Endothelial cell of umbilical vein (primary cell): ENCODE measurements at places on chromosomes 4 and X. TPM values are rescaled to one million over a fixed set of nuclear protein-coding genes. Genes with fewer than 3 reads are reported as not detected.

- no peak for DNase-seq
- H3K27ac ChIP-seq, result no peak overlapping the region
- H3K4me1 ChIP-seq, result no peaks in the 10 kb centered on the region
- H3K27me3 ChIP-seq, result no peaks in the 10 kb centered on the region
- H3K4me3 ChIP-seq, result no peak overlapping the region
Measured at GRCh38 chrX:65999029-65999562, 40.8 kb downstream of the VSIG4 start.

Gene LDOC1
- polyA plus RNA-seq, result 19.4 and 23.0 TPM in 2 replicates

DNA sequence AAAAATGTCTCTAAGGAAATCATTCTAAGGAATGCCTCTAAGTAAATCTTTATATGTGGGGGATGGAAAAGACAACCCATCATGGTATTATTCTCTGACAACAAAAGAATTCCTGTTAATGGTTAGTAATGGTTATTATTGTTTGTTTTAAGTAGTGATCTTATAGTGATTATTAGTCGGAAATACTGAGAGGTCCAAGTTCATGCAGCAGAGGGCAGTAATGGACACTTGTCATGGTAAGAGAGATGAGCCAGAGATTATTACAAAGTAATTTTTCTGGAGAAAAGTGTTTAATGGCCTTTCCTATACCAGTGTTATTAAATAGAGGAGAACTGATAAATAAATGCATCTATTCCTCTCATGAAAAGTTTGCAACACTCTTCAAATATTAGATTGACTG is 8.1 kb upstream of the DKK2 start:
- DNase-seq, result peak; percentile 35
- H3K27ac ChIP-seq, result no peak overlapping the region
- no peaks in the 10 kb centered on the region for H3K27me3 ChIP-seq
- H3K36me3 ChIP-seq, result no peaks in the 10 kb centered on the region
- no peaks in the 10 kb centered on the region for H3K4me1 ChIP-seq

Gene POU4F2
- not detected in 2 replicates for polyA plus RNA-seq

DNA sequence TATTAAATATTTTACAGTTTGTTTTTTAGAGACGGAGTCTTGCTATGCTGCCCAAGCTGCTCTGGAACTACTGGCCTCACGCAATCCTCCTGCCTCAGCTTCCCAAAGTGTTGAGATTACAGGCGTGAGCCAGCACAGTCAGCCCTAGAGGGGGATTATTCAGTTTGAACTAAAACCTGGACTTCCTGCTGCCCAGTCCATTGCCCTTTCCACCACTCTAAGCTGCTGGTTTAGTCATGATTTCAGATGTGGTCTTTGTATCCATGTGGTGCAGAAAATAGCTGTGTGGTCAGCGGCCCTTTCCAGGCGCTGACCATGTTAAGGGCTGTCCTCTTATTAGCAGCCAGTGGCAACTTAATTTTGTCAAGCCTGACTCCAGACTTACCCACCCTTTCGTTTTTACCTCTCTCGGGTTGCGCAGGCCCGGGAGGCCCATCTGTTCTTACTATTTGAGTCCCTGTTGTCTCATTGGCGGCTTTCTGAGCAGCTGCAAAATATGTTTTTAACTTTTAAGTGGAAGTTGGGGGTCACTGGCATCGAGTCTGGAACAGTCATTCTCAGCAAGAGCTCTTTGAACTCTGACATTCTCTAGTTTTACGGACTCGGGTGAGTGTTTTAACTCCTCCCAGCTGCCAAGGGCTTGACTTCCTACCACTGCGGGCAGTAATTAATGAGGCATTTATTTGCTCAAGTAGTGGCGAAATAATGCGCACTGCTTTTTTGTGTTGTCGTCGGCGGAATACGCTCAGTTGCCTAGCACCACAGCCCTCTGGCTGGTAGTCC is 773 bp upstream of the VMA21 start:
- peaks cover 19% of the 10 kb centered on the region for H3K4me1 ChIP-seq
- DNase-seq, result no peak
- no peaks in the 10 kb centered on the region for H3K36me3 ChIP-seq
- H3K4me3 ChIP-seq, result peak overlapping the region; percentile 29
- peak overlapping the region; percentile 80 for H3K27ac ChIP-seq

DNA sequence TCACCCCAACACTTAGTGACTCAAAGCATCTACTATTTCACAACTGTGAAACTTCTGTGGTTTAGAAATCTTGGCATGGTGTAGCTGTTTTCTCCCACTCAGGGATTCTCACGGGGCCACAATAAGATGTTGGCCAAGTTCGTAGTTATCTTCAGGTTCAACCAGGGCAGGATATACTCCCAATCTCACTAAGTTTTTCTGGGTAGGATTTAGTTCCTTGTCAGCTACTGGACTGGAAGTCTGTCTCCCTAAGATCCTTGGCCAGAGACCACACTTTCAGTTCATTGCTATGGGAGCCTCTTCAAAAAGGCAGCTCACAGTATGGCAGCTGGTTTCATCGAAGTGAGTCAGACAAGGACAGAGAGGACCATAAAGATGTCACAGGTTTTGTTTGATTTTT is 111.7 kb upstream of the PDHA2 start:
- no peak for DNase-seq
- H3K4me1 ChIP-seq, result no peaks in the 10 kb centered on the region
- H3K4me3 ChIP-seq, result no peak overlapping the region
- no peak overlapping the region for H3K27ac ChIP-seq
- peaks cover 2% of the 10 kb centered on the region for H3K27me3 ChIP-seq

- no peak overlapping the region for H3K4me3 ChIP-seq
- no peaks in the 10 kb centered on the region for H3K36me3 ChIP-seq
- no peaks in the 10 kb centered on the region for H3K27me3 ChIP-seq
- H3K27ac ChIP-seq, result no peak overlapping the region
Measured at GRCh38 chr4:64721106-64721505, 311.9 kb upstream of the TECRL start.

DNA sequence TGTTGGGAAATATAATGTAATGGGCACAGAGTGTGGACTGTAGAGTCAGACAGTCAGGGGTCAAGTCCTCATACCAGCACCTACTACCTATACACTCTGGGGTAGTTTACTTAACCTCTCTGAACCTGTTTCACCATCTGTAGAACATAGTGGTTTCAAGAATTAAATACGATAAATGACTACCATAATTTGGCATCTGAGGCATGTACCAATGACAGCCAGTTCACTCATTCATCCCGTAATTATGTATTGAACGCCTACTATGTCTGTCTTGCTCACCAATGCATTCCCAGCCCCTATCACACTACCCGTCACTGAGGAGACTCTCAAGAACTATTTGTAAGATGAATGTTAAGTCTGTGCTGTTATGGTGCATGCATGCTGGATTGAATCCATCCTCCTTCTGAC is 2.0 kb upstream of the FGB start:
- H3K4me1 ChIP-seq, result no peaks in the 10 kb centered on the region
- H3K27me3 ChIP-seq, result peaks cover 10% of the 10 kb centered on the region
- H3K36me3 ChIP-seq, result no peaks in the 10 kb centered on the region

Gene ARMCX1
- polyA plus RNA-seq, result 8.8 and 11.0 TPM in 2 replicates

Gene PPP1R2C
- polyA plus RNA-seq, result not detected in 2 replicates

Gene GLRB
- polyA plus RNA-seq, result 3.6 and 3.8 TPM in 2 replicates

DNA sequence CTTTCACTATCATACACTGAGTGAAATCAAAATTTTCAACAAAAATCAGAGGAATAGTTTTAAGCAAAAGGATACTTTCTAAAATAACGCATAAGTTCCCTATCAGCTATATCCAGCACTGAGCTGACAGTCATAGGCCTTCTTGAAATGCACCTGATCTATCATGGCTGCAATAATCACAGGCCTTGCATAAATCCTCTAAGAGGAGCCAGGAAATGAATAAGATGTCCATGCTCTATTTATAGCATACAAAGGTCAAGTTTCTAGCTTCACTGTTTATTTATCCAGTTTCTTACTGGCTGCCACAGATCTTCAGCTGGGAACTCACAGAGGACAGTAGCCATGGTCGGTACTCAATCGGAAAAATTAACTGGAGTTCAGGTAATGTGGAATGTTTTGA is 235.9 kb upstream of the DMD start:
- H3K4me3 ChIP-seq, result no peak overlapping the region
- H3K4me1 ChIP-seq, result no peaks in the 10 kb centered on the region
- H3K27me3 ChIP-seq, result no peaks in the 10 kb centered on the region
- H3K36me3 ChIP-seq, result no peaks in the 10 kb centered on the region
- DNase-seq, result no peak

DNA sequence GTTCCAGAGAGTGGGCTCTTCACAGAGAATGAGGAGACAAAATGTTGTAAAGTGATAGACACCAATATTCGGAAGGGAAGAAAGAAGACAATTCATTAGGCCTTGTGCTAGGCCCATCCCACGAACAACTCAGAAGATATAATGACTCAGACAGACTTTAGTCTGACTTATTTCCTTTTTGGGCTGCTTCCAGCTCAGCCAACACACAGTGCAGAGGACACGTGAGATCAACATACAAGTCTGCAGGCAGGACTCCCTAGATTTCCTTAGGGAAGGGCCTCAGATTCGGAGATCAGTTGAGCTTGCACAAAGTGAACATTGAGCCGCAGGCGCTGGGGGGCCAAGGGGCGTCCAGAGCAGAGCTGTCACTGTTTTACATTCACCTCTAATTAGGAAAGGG is 290.7 kb upstream of the TENM3 start:
- peaks cover 5% of the 10 kb centered on the region for H3K4me1 ChIP-seq
- no peaks in the 10 kb centered on the region for H3K36me3 ChIP-seq
- no peak overlapping the region for H3K4me3 ChIP-seq
- DNase-seq, result peak; percentile 31
- H3K27ac ChIP-seq, result no peak overlapping the region

GRCh38 chr4:3477750-3478430 is 14.8 kb downstream of the DOK7 start:
- no peak overlapping the region for H3K27ac ChIP-seq
- DNase-seq, result no peak
- H3K4me3 ChIP-seq, result no peak overlapping the region
- no peaks in the 10 kb centered on the region for H3K36me3 ChIP-seq
- no peaks in the 10 kb centered on the region for H3K4me1 ChIP-seq

Gene H2BW2
- not detected in 2 replicates for polyA plus RNA-seq

GRCh38 chr4:82031376-82031927 is 342.3 kb downstream of the HNRNPD start:
- no peaks in the 10 kb centered on the region for H3K4me1 ChIP-seq
- H3K27me3 ChIP-seq, result no peaks in the 10 kb centered on the region
- no peak overlapping the region for H3K27ac ChIP-seq
- H3K4me3 ChIP-seq, result no peak overlapping the region

Gene ZIC3
- polyA plus RNA-seq, result not detected in 2 replicates

Gene CENPE
- 1.3 and 1.7 TPM in 2 replicates for polyA plus RNA-seq

GRCh38 chr4:52999626-53000025 is 137.5 kb downstream of the RASL11B start:
- no peaks in the 10 kb centered on the region for H3K36me3 ChIP-seq
- H3K27me3 ChIP-seq, result no peaks in the 10 kb centered on the region
- no peak overlapping the region for H3K4me3 ChIP-seq
- no peak overlapping the region for H3K27ac ChIP-seq
- H3K4me1 ChIP-seq, result peaks cover 11% of the 10 kb centered on the region

Gene NONO
- 249 and 471 TPM in 2 replicates for polyA plus RNA-seq

Gene ENAM
- 0.05 and 0.07 TPM in 2 replicates for polyA plus RNA-seq

Gene RASSF6
- polyA plus RNA-seq, result not detected in 2 replicates

Gene RAI2
- 0.19 and 0.27 TPM in 2 replicates for polyA plus RNA-seq

Gene GAGE12J
- polyA plus RNA-seq, result not detected in 2 replicates

Gene HPF1
- 7.7 and 16.1 TPM in 2 replicates for polyA plus RNA-seq

DNA sequence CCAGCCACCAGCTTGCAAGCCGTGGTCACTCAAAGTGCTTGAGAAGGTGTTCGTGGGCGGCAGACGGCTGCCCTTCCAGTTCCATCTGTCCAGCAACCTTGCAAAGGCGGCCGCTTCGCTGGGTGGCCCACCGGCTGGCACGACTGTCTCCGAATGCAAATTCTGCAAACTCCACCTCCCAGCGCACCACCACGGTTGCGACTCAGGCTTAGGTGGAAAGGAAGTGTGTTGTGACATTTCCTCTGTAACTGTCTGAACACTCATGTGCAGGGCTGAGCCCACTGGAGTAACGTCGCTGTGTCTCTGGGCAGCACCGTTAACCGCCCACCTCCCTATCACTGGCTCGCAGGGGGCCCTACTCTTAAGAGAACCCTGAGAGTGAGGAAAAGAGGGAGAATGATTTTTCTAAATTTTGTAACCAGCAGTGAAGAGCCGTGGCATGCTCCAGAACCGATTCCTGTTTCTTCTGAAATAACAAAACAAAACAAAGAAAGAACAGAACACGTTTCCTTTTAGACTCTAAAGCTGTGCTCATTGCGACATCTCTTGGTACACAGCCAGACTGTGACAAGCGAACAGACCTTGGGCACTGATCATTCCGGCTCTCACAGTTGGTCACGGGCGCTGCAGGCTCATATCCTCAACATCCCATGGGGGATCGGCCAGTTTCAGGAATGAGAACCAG is at the start of gene P2RY8:
TSS of gene P2RY8 (minus strand) at position 155 of the 685 bp plus-strand sequence. CDS start 70,627 bp downstream, outside the sequence.
- H3K27me3 ChIP-seq, result no peaks in the 10 kb centered on the region
- no peak within 1 kb of the TSS for H3K27ac ChIP-seq

DNA sequence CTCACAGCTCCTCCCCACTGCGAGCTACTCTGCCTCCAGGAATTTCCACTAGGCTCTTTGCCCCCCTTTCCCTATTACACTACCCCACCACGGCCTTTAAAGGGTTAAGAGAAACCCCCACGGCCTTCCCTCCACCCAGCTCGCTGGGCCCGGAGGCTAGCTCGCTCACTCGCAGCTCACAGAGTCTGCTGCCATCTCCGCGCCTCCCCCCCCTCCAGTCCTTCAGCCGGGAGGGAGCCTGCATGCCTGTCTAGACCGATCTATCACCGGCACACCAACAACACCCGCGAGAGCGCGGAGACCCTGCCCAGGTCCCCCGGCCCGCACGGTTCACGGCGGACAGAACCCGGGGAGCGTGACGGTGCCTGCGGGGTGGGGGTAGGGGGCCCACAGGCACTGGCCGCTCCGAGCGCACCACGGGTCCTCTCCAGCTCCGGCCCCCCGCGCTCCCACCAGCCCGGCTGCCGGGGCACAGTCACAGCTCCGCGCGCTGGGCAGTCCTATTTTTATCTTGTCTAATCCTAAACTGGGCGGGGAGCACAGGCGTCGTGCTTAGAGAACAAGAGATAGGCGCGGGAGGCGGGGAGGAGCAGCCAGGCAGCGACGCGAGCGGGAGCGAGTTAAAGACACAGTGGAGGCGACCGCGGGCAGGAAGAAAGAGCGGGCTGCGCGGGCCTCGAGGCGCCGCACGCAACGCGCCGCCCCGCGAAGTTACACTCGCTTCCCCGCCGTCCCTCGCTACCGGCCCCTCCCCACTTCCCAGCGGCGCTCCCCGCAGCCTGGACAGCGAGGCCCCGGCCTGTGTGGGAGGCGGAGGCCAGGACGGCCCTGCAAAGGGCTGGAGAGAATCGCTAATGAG is 3.5 kb downstream of the BCOR start:
- no peaks in the 10 kb centered on the region for H3K27me3 ChIP-seq
- no peak overlapping the region for H3K27ac ChIP-seq
- no peaks in the 10 kb centered on the region for H3K36me3 ChIP-seq

Gene NEUROG2
- polyA plus RNA-seq, result not detected in 2 replicates
